ENCODE measurements at places on chromosomes 3 and 15. TPM values are rescaled to one million over a fixed set of nuclear protein-coding genes. Genes with fewer than 3 reads are reported as not detected.

GRCh38 chr3:42205800-42206514 lies 60.0 kb downstream of the CCK start:
- H3K27me3 ChIP-seq = no peaks in the 10 kb centered on the region
- H3K36me3 ChIP-seq = peaks cover 39% of the 10 kb centered on the region
- no peak for DNase-seq
- no peak overlapping the region for H3K27ac ChIP-seq
- H3K4me1 ChIP-seq = no peaks in the 10 kb centered on the region
- no peak overlapping the region for H3K4me3 ChIP-seq

DNA sequence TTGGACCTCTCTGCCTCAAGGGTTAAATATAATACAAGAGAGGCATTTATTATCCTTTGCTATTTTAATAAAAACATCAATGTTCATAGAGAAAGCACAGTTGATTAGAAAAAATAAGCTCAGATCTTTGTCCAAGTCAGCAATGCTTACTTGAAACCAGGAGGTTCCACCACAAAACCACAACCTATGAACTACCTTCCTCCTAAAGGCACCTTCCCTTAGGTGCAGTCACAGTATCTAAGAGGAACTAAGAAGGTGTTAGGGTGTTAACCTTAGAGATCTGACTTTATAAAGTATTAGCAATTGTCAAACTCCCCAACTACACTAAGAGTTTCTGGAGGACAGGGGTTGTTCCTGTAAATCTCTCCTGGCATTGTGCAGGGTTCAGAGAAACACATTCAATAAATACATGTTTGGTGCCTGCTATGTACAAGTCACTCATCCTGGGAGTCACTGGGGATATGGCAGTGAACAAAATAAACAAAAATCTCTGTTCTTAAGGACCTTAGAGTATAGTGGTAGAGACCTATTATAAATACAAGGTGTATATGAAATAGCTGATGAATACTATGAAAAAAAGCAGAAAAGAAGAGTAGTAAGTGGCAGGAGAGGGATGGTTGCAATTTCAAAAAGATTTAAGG lies 208.6 kb downstream of the NFKBIZ start:
- H3K36me3 ChIP-seq = no peaks in the 10 kb centered on the region
- H3K27ac ChIP-seq = no peak overlapping the region
- no peaks in the 10 kb centered on the region for H3K4me1 ChIP-seq
- H3K4me3 ChIP-seq = no peak overlapping the region

- no peak overlapping the region for H3K4me3 ChIP-seq
- no peak for DNase-seq
- H3K27ac ChIP-seq = no peak overlapping the region
- no peaks in the 10 kb centered on the region for H3K27me3 ChIP-seq
These were observed 73.3 kb downstream of the MRPL46 start for GRCh38 chr15:88393719-88394519.

DNA sequence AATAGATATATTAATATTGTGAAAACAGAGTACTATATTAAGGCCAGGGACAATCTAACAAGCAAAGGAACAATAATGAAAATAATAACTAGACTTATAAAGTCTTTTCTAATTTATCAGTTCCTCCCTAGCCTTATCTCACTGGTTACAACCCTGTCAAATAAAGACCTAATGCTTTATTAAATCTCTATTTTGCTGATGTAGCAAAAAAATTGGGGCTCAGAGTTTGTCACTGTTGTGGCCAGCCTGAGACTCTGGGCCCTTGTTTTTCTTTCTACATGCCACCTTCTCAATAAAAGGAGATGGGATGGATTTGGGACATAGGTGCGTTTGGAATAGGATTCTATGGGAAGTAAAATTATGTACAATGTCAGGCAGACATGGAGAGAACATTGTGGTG lies 937.0 kb downstream of the IGSF11 start:
- DNase-seq = no peak
- no peaks in the 10 kb centered on the region for H3K36me3 ChIP-seq
- H3K4me3 ChIP-seq = no peak overlapping the region

- no peak overlapping the region for H3K4me3 ChIP-seq
- DNase-seq = no peak
- no peak overlapping the region for H3K27ac ChIP-seq
- H3K36me3 ChIP-seq = peaks cover 2% of the 10 kb centered on the region
These were observed 25.2 kb downstream of the OXNAD1 start for GRCh38 chr3:16290007-16290826.

- no peak overlapping the region for H3K4me3 ChIP-seq
- no peaks in the 10 kb centered on the region for H3K27me3 ChIP-seq
- no peaks in the 10 kb centered on the region for H3K36me3 ChIP-seq
- DNase-seq = no peak
- H3K4me1 ChIP-seq = peaks cover 36% of the 10 kb centered on the region
These were observed 60.4 kb upstream of the TRPM1 start for GRCh38 chr15:31161951-31162350.

DNA sequence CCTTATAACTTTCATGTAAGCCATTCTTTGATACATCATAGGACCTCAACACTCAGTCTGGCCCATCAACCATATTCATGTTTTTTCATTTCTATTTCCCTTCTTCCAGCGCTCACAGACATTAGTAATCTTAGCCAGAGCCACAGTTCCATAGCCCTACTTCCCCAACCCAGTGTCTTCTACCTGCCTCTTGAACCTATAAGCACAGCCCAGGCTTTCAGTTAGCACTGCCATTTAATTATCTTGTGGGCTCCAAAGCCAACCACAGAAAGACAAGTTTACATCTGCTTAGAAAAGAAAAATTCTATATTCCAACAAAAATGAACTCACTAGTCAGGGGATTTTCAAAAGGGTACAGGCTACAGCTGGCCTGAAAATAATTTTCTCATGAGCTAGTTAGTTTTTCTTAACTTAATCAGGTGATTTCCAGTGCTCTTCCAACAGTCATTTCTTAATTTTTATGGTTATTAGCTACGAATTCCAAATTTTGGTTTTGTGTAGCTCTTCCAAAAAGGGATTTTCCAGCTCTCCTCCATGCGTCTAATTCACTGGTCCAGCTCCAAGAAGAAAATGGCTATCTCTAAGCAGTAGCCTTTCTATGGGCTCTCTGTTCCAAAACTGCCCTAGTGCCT lies 13.7 kb downstream of the CD200 start:
- DNase-seq = no peak
- H3K36me3 ChIP-seq = no peaks in the 10 kb centered on the region
- no peak overlapping the region for H3K4me3 ChIP-seq

GRCh38 chr3:35971686-35972085 lies 332.4 kb downstream of the ARPP21 start:
- DNase-seq = no peak
- peaks cover 3% of the 10 kb centered on the region for H3K27me3 ChIP-seq
- H3K4me1 ChIP-seq = no peaks in the 10 kb centered on the region

DNA sequence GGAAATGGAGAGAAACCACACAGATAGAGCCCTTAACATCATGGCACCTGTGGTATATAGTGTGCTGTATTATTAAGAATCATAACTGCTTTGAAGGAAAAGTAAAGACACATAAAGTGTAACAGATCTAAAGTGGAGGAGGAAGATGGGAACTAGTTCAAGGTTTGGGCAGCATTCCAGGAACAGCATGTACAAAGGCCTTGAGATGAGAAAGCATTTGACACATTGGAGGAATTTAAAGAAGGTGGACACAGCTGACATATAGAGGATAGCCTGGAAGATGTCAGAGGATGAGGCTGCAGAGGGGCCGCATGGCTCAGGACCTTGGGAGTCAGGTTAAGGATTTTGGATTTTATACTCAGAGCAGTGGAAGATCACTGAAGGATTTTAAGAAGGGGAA lies 39.0 kb downstream of the LRTM1 start:
- DNase-seq = no peak
- H3K27ac ChIP-seq = no peak overlapping the region
- H3K27me3 ChIP-seq = peaks cover 2% of the 10 kb centered on the region
- H3K4me3 ChIP-seq = no peak overlapping the region

DNA sequence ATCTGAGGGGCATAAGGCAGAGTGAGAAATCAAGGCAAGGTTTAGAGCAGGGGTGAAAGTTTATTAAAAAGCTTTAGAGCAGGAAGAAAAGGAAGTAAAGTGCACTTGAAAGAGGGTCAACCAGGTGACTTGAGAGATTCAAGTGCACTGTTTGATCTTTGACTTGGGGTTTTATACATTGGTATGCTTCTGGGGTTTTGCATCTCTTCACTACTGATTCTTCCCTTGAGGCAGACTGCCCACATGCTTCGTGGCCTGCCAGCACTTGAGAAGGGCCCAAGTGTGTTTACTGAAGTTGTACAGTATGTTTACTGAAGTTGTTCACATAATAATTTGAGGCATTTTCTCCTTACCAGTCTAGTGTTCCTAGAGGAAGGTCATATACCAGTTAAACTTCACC lies 367.0 kb upstream of the UBE2E2 start:
- H3K36me3 ChIP-seq = no peaks in the 10 kb centered on the region
- H3K27ac ChIP-seq = no peak overlapping the region
- no peaks in the 10 kb centered on the region for H3K27me3 ChIP-seq
- H3K4me1 ChIP-seq = no peaks in the 10 kb centered on the region
- no peak for DNase-seq

DNA sequence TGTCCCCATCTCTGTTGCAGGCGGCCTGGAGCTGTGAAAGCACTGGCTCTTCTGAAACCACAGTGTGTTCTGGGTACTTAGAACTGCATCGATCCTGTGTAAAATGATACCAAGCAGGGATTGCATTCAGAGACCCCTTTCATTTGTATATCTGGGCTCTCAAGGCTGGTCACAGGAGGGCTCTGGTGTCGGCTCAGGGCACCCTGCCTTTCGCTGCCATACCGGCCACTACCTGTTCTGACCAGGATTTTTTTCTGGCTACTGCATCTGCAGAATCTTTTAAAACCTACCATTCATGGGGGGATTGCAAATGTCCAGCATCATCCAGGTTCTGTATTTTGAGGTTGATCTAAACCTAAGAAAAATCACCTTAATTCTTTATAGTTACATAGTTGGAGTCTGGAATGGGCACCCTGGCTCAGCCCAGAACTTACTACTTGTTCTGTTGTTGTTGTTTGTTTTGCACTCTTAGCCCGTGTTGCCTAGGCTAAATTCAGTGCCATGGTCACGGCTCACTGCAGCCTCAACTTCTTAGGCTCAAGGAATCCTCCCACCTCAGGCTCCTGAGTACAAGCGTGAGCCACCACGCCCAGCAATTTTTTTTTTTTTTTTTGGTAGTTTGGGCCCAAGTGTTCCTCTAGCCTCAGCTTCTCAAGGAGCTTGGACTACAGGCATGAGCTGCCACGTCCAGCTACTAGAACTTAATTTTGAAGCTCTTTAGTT lies 52.7 kb downstream of the TRIM71 start:
- no peaks in the 10 kb centered on the region for H3K36me3 ChIP-seq
- no peak for DNase-seq
- no peak overlapping the region for H3K27ac ChIP-seq
- H3K4me3 ChIP-seq = no peak overlapping the region

DNA sequence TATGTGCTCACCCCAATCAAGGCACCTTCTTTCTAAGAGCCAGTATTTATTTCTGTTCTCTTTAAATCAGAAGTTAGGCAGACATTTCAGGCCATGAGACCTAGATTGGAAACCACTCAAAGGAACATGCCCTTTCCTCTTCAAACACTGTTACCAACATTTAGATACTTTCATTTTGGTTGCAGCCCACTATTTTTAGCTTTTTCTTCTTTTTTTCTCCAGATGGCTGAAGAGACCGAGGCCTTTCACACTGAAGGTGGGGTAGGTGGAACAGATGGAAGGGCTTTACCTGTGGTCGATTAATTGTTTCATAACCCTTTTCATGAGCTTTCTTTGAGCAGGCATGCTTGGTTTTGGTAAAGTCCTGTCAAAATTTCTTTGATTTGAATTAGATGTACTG lies 10.9 kb upstream of the LZTFL1 start:
- no peak overlapping the region for H3K27ac ChIP-seq
- H3K27me3 ChIP-seq = no peaks in the 10 kb centered on the region
- H3K4me1 ChIP-seq = no peaks in the 10 kb centered on the region
- no peaks in the 10 kb centered on the region for H3K36me3 ChIP-seq

DNA sequence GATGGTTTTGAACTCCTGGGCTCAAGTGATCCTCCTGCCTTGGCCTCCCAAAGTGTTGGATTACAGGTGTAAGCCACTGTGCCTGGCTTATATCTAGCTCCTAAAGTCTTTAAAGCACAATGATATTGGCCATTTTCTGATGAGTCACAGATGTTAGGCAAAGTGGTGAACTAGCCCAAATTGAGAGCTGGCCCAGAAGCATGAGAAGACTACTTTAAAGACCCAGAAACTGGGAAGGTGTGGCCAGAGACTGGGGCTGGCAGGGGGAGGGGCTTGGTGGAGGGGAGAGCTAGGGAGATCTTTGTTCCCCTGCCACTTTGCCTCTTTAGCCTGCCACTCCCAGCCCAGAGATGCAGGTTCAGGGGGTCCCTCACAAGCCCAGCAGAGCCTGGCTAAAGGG lies 21.6 kb downstream of the CHRNA3 start:
- H3K27ac ChIP-seq = no peak overlapping the region
- no peaks in the 10 kb centered on the region for H3K27me3 ChIP-seq
- no peaks in the 10 kb centered on the region for H3K36me3 ChIP-seq
- H3K4me1 ChIP-seq = no peaks in the 10 kb centered on the region
- DNase-seq = no peak

GRCh38 chr15:64696481-64696880 lies 78.9 kb downstream of the RBPMS2 start:
- no peak overlapping the region for H3K4me3 ChIP-seq
- H3K27me3 ChIP-seq = no peaks in the 10 kb centered on the region
- H3K27ac ChIP-seq = no peak overlapping the region
- H3K4me1 ChIP-seq = peaks cover 52% of the 10 kb centered on the region

- no peak overlapping the region for H3K4me3 ChIP-seq
- no peak for DNase-seq
- no peaks in the 10 kb centered on the region for H3K27me3 ChIP-seq
- H3K27ac ChIP-seq = no peak overlapping the region
- H3K36me3 ChIP-seq = no peaks in the 10 kb centered on the region
These were observed 233.9 kb upstream of the GBE1 start for GRCh38 chr3:81995329-81995728.

GRCh38 chr3:72492240-72492639 lies 356.0 kb downstream of the SHQ1 start:
- no peak overlapping the region for H3K4me3 ChIP-seq
- H3K27ac ChIP-seq = no peak overlapping the region
- H3K27me3 ChIP-seq = no peaks in the 10 kb centered on the region
- H3K36me3 ChIP-seq = no peaks in the 10 kb centered on the region
- H3K4me1 ChIP-seq = no peaks in the 10 kb centered on the region

DNA sequence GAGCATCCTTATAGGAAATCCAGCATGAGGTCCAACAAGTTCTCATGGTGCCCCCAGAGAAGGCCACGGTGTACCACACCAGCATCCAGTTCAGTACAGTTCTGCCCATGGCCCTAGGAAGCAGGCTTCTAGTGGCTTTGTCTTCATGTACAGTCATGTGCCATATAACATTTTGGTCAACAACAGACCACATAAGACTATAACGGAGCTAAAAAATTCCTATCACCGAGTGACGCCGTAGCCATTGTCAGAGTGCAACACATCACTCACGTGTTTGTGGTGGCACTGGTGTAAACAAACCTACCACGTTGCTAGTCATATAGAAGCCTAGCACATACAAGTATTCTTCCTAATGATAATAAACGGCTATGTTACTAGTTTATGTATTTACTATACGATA lies 209.0 kb downstream of the ARRDC4 start:
- DNase-seq = no peak
- no peaks in the 10 kb centered on the region for H3K27me3 ChIP-seq
- no peaks in the 10 kb centered on the region for H3K4me1 ChIP-seq
- no peak overlapping the region for H3K27ac ChIP-seq

The CGNL1 gene
- polyA plus RNA-seq = 12.9 TPM

The PARP3 gene
- polyA plus RNA-seq = 9.3 TPM

The CLRN1 gene
- not detected for polyA plus RNA-seq

The MYO9A gene
- polyA plus RNA-seq = 1.4 TPM

The CFAP91 gene
- polyA plus RNA-seq = 0.63 TPM

The LRRC31 gene
- 0.53 TPM for polyA plus RNA-seq

The TADA3 gene
- 27.8 TPM for polyA plus RNA-seq

The NPAP1 gene
- not detected for polyA plus RNA-seq

The TM6SF1 gene
- polyA plus RNA-seq = 0.94 TPM

The AVEN gene
- polyA plus RNA-seq = 5.3 TPM

The BFSP2 gene
- polyA plus RNA-seq = not detected
